Stimulated activated CD4-positive, alpha-beta T cell treated with anti-CD3 and anti-CD28 coated beads, Interleukin-2, amount 100 ng/mL, for 4 hours (primary cell): ENCODE measurements at places on chromosomes 3 and 15.

- DNase-seq = no peak
Observed at GRCh38 chr3:7959094-7959493, 542.5 kb upstream of the LMCD1 start.

DNA sequence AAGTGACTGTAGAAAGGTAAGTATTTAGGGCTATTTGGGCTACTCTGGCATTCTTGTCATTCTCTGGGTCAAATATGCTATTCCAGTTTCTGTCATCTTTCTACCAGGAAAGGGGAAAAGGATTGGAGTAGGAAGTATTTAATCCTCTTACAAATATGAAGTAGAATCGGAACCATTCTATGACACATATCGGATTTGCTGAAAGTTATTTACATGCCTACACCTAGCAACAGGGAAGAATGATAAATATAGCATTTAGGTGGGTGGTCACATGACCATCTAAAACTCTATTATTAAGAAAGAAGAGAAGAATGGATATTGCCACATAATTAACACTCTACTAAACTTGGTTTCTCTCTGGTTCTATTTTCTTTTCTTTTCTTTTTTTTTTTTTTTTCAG is 1353.1 kb downstream of the ZPLD1 start:
- no peak for DNase-seq

GRCh38 chr3:50620820-50621219 is 3.9 kb downstream of the MAPKAPK3 start:
- DNase-seq = no peak

- no peak for DNase-seq
Observed at GRCh38 chr15:59052915-59053407, 52.0 kb upstream of the CCNB2 start.

DNA sequence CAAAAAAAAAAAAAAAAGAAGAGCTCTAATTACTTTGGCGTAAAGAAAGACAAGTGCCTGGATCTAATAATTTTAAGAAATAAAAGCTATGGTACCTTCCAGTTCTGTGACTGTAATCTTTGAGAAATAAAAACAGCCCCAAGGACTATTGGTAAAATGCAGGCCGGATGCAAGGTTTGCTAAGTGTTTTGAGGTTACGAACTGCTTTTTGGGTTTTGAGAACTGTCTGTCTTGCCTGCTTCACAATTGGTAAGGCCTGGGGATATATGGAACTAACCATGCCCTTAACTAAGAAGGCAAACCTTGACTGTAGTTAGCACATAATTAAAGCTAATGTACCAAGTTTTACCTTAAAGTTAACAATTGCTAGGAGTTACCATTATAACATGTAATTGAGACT is 388.4 kb upstream of the CBLB start:
- DNase-seq = no peak

DNA sequence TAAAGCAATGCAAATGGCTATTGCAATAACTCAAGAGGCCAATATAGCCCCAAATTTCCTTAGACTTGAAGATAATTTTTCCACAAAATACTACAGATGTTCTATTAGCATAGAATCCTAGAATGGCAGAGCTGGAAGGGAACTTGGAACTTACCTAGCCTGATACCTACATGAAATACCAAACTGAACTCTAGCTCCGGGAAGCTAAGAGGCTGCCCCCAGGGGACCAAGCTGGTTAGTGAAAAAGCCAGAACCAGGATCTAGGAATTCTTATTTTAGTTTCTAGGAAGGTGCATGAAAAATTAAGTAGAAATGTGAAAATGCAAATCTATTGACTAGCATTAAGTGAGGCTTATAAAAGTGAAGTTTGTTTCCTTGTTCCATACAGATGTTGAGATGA is 256.0 kb upstream of the CBLB start:
- DNase-seq = no peak

DNA sequence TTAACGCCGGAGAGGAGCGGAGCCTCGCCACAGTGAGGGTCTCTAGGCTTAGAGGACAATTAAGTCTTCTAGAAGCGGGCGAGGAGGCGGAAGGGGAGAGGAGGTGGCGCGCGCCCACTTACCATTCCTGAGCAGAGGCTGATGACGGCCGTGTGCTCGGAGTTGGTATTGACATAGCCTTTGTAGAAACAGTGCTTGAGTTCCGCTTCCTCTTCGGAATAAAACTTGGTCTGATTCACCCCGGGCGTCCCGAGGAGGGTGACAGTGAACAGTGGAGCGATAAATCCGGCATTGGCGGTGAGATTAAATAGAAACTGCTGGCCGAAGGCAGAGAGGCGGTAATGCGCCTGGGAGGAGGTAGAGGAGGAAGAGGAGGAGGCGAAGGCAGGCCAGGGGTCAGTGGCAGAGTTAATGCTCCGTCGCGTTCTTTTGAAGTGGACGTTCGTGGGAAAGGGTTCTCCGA is 1.3 kb downstream of the ADAMTS9 start:
- DNase-seq = no peak

DNA sequence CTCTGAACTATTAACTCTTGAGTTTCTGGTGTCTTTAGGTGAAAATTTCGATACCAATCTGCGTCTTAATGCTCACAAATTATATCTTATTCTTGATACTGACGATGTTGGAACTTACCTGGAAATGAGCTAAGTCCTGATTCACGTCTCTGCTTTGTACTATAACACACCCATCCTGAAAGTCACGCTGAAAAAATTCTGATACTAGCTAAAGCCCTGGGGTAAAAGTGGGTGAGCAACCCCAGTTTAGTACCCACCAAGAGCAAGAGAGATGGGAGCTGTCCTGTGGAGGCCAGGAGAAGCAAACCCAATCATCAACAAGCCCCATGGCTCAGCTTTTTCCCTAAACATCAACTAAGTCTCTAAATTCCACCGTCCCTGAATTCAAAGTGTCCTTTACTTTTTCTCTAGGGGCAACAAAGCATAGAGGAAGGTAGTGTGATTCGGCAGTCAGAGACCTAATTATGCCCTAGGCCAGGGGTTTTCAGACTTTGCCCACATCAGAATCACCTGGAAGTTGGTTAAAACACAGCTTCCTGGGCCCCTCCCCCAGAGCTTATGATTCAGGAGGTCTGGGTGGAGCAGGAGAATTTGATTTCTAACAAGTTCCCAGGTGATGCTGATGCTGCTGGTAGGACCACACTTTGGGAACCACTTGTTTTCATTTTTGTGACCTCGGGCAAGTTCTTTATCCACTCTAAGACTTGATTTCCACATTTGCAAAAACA is 90.2 kb downstream of the OSBPL10 start:
- DNase-seq = no peak

- DNase-seq = no peak
Observed at GRCh38 chr3:45785605-45786150, 10.7 kb downstream of the SLC6A20 start.

DNA sequence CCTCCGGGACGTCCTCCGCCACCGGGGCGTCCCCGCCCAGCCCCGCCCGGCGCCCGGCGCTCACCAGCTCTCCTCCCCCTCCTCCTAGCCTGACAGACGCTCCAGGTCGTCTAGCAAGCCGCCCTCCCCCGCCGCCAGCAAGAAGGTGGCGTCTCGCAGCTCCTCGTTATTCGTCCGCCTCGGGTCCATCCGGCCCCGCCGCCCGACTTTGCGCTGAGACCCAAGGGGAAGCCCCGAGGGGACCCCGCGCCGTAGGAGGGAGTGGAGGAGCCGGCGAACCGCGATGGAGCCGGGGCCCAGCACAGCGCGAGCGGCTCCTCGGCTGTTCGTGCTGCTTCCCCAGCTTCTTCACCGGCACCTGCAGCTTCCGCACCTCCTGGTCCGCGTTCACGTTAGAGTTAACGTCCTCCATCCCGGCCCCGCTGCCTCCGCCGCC is 26.3 kb upstream of the MTHFS start:
- peak; percentile 64 for DNase-seq

DNA sequence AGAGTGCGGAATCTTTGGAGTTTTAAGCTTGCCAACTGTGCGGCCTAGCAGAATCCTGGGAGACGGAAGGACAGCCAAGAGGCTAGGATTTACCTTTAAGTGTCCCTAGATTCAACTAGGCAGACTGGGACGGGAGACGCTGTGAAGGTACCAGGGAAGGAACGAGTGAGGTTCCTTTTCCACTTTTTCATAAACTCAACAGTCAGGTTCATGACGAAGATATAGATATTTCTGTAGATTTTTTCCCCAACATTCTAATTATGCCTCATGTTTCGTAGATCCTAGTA is 564 bp upstream of the GABPB1 start:
- no peak for DNase-seq

- no peak for DNase-seq
Observed at GRCh38 chr3:124260206-124260915, 268.4 kb upstream of the ROPN1 start.

DNA sequence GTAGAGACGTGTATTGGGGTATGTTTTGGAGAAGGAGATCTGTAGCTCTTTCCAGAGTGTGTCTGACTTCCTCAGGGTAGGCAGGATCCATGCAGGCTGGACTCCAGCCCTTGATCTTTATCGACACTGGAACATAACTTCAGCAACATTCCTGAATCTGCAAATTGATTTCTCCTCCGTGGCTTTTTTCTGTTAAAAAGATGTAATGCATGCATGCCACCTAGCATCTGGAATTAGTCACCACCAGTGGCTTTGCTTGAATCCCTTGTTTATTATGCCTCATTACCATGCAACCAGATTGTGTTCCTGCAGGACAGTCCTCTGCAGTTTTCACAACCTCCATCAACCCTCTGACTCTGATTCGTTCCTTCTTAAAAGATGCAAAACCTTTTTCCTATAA is 86.1 kb downstream of the CCNL1 start:
- no peak for DNase-seq

DNA sequence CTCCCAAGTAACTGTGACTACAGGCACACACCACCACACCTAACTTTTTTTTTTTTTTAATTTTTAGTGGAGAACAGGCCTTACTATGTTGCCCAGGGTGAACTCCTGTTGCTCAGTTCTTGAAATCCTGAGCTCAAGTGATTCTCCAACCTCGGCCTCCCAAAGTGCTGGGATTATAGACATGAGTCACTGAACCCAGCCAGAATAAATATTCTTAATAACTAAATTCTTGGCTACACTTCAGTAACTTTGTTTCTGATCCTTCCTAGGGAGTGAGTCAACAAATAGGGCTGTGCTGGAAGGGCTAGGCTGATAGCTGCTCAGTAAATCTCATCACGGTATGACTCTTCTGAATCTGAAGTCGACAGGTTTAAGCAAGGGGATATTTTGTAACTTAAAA is 56.6 kb downstream of the P3H2 start:
- no peak for DNase-seq

- DNase-seq = no peak
Observed at GRCh38 chr3:71694358-71694999, 30.7 kb downstream of the EIF4E3 start.

GRCh38 chr3:163048881-163049280 is 1552.3 kb downstream of the OTOL1 start:
- no peak for DNase-seq

DNA sequence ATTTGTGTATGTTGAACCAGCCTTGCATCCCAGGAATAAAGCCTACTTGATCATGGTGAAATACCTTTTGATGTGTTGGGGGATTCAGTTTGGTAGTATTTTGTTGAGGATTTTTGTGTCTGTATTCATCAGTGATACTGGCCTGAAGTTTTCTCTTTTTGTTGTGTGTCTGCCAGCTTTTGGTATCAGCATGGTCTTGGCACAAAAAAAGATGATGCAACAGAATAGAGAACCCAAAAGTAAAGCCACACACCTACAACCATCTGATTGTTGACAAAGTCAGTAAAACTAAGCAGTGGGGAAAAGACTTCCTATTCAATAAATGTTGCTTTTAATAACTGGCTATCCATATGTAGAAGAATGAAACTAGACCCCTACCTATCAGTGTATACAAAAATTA is 77.6 kb downstream of the TCF12 start:
- DNase-seq = no peak

DNA sequence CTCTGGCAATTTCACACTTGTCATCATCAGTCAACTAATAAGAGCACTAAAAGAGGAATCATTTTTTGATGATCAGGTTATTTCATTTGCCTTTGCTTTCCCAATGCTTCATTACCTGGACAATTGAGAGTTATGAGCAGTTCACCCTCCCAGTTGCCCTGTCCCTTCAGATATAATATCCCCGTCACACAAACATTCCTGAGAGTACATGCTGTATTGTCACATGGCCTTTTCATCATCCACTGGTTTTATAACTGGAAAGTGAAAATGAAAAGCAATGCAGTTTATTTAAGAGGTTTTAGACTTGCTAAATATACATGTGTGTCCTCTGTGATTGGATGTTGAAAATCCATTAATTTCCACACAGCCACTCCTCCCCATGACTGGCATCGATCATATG is 9.0 kb downstream of the RORA start:
- DNase-seq = no peak

DNA sequence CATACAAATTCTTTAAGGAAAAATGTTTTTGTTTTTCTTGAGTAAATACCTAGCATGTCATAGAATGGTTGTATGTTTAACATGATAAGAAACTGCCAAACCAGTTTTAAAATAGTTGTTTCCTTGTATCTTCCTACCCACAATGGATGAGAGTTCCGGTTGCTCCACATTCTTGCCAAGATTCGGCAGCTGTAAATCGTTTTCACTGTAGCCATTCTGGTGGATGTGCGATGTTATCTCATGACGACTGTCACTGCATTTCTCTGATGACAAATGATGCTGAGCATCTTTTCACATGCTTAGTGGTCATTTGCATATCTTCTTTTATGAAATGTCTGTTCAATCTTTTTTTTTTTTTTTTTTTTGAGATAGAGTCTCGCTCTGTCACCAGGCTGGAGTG is 36.6 kb upstream of the SH3GL3 start:
- DNase-seq = no peak

DNA sequence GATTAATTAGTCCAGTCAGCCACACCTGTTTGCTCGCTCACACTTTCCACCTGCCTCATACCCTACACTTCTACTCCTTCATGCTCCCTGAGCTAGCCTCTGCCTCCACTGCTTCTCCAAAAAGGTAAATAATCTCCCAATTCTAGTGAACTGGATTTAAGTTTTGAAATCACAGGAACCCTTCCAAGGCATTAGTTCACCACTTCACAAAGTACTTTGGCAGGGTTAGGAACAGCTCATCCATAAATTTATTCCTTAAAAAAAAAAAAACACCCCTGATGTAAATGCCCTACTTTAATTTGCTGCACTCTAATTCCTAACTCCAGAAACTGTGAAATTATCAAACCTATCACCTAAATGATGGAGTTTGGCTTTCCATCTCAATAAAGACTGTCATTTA is 58.3 kb downstream of the GADL1 start:
- no peak for DNase-seq

GRCh38 chr15:61141497-61142125 is 87.5 kb downstream of the RORA start:
- no peak for DNase-seq

GRCh38 chr3:71926616-71927015 is 141.7 kb upstream of the PROK2 start:
- DNase-seq = no peak
